ENCODE measurements at places on chromosomes 3 and 15. TPM values are rescaled to one million over a fixed set of nuclear protein-coding genes. Genes with fewer than 3 reads are reported as not detected.

TUSC7 gene
- not detected for total RNA-seq

RFX7 gene
- total RNA-seq, result 6.3 TPM

GOLGA6L7 gene
- not detected for total RNA-seq

CCDC54 gene
- total RNA-seq, result not detected

TIGIT gene
- not detected for total RNA-seq

CLDN16 gene
- not detected for total RNA-seq

TPRG1 gene
- not detected for total RNA-seq

RBP2 gene
- total RNA-seq, result not detected

GREM1 gene
- total RNA-seq, result 0.75 TPM

Measured in G401 (cell line).